ENCODE measurements at places on chromosomes 6 and 20. TPM values are rescaled to one million over a fixed set of nuclear protein-coding genes. Genes with fewer than 3 reads are reported as not detected.

The TOMM34 gene
- 44.3 TPM for total RNA-seq

The RBBP8NL gene
- total RNA-seq: 0.91 TPM

The CNKSR3 gene
- 10.4 TPM for total RNA-seq

The SMPD2 gene
- 14.5 TPM for total RNA-seq

The SDCBP2 gene
- 1.8 TPM for total RNA-seq

The HLA-DRB5 gene
- not detected for total RNA-seq

The ECHDC1 gene
- total RNA-seq: 31.3 TPM

The STX11 gene
- total RNA-seq: 2.7 TPM

The RBM24 gene
- 5.3 TPM for total RNA-seq

The TCP1 gene
- total RNA-seq: 224 TPM

The COL10A1 gene
- total RNA-seq: 0.12 TPM
